Effector memory CD8-positive, alpha-beta T cell (primary cell): ENCODE measurements at places on chromosomes 1 and 21.
A peak's percentile ranks its signal among the peaks of the same experiment; 100 is the strongest.

DNA sequence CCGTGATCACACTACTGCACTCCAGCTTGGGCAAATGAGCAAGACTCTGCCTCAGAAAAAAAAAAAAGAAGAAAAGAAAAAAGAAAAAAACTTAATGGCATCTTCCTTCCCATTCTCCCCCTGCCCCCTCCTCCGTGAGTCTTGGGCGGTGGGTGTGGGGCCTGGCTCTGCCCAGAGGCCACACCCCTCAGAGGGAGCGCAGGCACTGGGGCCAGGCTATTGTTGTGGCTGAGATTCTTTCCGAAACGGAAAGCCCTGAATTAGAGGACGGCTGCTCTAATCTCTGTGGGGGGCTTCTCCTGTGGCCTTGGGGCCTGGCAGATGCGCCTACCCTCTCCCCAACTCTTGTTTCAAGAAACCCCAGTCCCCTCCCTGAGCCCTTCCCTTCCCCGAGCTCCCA, 4.1 kb upstream of the FAM110D start:
- peaks cover 8% of the 10 kb centered on the region for H3K36me3 ChIP-seq
- no peak overlapping the region for H3K4me3 ChIP-seq
- H3K27ac ChIP-seq: no peak overlapping the region
- H3K4me1 ChIP-seq: no peaks in the 10 kb centered on the region
- no peak for DNase-seq

- no peak overlapping the region for H3K4me3 ChIP-seq
- H3K27me3 ChIP-seq: peaks cover 65% of the 10 kb centered on the region
- peaks cover 2% of the 10 kb centered on the region for H3K36me3 ChIP-seq
- H3K4me1 ChIP-seq: peaks cover 5% of the 10 kb centered on the region
These were observed 1.5 kb downstream of the KIRREL1 start for GRCh38 chr1:157994704-157995582.

DNA sequence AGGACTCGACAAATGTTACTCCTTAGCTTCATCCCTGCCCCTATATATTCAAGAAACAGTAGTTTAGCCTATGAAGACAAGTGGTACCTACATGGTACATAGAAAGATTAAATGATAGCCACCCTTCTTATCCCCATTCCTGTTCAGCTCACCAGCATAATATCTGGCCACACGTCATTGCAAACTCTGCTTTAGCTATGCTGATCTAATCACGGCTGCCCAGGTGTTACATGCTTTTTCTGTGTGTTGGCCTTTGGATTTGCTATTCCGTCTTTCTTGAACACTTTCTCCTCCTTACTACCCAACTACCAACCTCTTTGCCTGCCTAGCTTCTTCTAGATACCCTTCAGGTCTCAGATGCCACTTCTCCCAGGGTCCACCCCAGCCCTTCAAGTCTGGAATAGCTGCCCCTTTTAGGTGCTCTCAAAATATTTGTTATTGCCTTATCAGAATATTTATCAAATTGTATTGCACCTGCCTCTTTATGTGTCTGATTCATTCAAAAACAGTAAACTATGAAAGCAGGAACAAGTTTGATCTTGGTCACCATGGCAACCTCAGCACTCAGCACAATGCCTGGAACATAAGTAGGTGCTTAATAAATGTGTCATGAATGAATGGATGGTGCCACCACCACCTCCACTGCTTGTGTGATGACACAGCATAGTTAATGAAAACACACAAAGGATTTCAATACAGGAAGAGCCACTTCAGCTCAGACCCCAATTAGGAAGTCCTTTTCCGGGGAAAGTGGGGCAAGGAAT, 11.4 kb upstream of the DNASE2B start:
- no peaks in the 10 kb centered on the region for H3K4me1 ChIP-seq
- H3K27ac ChIP-seq: no peak overlapping the region
- no peak for DNase-seq
- no peak overlapping the region for H3K4me3 ChIP-seq
- H3K36me3 ChIP-seq: no peaks in the 10 kb centered on the region

GRCh38 chr1:110555807-110556470, 37.0 kb upstream of the KCNA10 start:
- H3K27ac ChIP-seq: no peak overlapping the region
- no peak overlapping the region for H3K4me3 ChIP-seq
- H3K36me3 ChIP-seq: peaks cover 8% of the 10 kb centered on the region
- H3K4me1 ChIP-seq: peaks cover 4% of the 10 kb centered on the region
- peaks cover 52% of the 10 kb centered on the region for H3K27me3 ChIP-seq
- no peak for DNase-seq

DNA sequence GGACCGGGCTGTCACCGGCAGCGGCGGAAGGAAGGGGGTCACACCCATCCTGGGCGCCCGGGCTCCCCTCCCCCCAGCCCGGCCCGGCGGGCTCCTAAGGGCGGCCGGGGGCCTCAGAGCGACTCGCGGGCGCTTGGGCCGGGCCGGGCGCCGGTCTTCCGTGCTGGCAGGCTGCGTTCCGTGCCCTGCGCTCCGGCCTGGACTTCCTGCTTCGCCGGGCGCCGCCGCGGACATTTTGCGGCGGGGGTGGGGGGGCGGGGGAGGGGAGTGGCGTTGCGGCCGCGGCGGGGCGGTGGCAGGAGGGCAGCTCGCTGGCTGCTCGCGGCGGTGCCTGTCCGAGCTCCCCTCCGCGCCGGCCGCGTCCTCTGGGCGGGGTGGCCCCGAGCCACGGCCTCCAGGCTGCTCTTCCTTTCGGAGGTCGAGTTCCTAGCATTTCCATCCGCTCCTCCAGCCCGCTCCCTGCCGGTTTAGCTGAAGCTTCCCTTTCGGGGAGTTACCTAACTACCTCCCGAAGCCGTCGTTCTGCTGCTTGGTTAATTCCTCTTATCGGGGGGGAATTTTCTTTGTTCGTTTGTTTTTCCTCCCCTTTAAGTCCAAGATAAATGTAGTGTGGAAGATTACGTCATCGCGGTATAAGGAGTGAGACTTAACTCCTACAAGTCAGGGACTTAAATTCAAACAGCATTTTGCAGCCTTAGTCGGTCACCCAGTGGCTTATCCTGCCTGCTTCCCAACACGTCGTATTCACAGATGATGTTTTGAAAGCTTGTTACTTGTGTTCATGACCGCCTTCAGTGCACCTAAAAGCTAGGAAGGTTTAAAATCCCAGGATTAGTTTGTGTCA, 730 bp downstream of the CDC42 start:
- peaks cover 36% of the 10 kb centered on the region for H3K4me1 ChIP-seq
- no peaks in the 10 kb centered on the region for H3K27me3 ChIP-seq
- H3K27ac ChIP-seq: peak overlapping the region; percentile 99
- H3K36me3 ChIP-seq: peaks cover 56% of the 10 kb centered on the region
- peak overlapping the region; percentile 93 for H3K4me3 ChIP-seq
- peak; percentile 48 for DNase-seq

DNA sequence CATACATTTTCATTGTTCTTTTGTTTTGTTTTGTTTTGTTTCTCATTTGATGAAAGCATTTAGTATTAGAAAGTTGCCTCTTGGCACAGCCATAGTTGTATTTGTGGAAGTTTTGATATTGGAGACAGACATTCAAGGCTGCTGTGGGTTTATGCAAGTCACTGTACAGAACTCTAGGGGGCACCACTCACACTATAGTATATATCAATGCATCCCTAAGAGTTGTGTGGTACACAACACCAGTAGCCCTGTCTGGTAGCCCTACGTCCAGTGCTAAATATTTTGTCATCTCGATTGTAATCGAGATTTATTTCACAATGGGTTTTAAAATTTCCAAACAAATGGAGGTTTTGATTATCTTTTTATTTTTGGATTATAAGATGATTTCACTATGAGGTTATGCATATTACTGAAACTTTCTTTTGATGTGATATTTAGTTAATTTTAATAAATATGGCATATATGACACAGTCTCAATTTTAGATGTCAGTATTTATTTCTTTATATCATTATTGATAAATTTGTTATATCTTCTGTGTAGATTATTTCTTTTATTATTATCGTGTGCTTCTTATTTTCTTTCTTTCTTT, 112.2 kb downstream of the NR5A2 start:
- no peak overlapping the region for H3K27ac ChIP-seq
- no peaks in the 10 kb centered on the region for H3K27me3 ChIP-seq

GRCh38 chr1:23905461-23906025, 7.6 kb downstream of the CNR2 start:
- peaks cover 46% of the 10 kb centered on the region for H3K4me1 ChIP-seq
- no peak for DNase-seq
- H3K4me3 ChIP-seq: no peak overlapping the region

- DNase-seq: no peak
- peaks cover 11% of the 10 kb centered on the region for H3K27me3 ChIP-seq
- H3K4me1 ChIP-seq: peaks cover 23% of the 10 kb centered on the region
- no peak overlapping the region for H3K27ac ChIP-seq
- no peak overlapping the region for H3K4me3 ChIP-seq
- no peaks in the 10 kb centered on the region for H3K36me3 ChIP-seq
These were observed 3.3 kb downstream of the EPHA2 start for GRCh38 chr1:16152481-16153087.

DNA sequence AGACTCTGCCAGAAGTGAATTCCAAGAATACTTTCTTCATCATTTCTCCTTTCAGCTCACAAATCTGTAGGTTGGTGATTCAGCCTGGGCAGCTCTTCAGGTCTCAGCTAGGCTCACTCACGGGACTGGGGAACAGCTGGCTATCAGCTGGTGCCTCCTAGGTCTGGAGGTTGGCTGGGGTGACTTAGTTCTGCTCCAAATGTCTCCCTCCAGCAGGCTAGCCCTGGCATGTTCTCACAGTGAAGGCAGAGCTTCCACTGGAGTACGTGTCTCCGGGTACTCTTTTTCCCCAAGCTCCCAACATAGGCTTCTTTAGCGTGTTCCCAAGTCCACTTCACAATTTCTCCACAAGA, 12.5 kb upstream of the VAMP4 start:
- H3K36me3 ChIP-seq: no peaks in the 10 kb centered on the region
- no peaks in the 10 kb centered on the region for H3K4me1 ChIP-seq
- H3K4me3 ChIP-seq: no peak overlapping the region
- H3K27me3 ChIP-seq: peaks cover 38% of the 10 kb centered on the region
- no peak for DNase-seq

DNA sequence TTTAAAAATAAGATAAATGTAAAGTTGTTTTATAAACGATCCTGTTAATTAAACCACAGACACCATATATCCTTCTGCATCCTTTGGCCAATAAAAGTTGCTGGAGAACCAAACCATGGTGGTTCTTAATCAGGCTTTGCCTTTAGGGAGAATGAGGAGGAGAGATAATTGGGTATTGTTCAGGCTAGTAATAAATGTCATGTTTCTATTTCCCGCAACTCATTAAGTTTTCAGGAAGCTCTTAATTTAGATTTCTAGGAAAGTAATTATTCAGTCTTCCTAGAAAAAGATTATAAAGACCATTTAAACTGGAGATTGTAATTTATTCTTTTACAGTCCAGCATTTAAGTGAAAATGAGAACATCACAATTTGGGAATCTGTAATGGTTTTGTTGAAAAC, 34.5 kb downstream of the RAB4A start:
- no peak overlapping the region for H3K4me3 ChIP-seq
- peaks cover 54% of the 10 kb centered on the region for H3K36me3 ChIP-seq
- H3K27me3 ChIP-seq: no peaks in the 10 kb centered on the region
- DNase-seq: no peak
- H3K4me1 ChIP-seq: peaks cover 12% of the 10 kb centered on the region

DNA sequence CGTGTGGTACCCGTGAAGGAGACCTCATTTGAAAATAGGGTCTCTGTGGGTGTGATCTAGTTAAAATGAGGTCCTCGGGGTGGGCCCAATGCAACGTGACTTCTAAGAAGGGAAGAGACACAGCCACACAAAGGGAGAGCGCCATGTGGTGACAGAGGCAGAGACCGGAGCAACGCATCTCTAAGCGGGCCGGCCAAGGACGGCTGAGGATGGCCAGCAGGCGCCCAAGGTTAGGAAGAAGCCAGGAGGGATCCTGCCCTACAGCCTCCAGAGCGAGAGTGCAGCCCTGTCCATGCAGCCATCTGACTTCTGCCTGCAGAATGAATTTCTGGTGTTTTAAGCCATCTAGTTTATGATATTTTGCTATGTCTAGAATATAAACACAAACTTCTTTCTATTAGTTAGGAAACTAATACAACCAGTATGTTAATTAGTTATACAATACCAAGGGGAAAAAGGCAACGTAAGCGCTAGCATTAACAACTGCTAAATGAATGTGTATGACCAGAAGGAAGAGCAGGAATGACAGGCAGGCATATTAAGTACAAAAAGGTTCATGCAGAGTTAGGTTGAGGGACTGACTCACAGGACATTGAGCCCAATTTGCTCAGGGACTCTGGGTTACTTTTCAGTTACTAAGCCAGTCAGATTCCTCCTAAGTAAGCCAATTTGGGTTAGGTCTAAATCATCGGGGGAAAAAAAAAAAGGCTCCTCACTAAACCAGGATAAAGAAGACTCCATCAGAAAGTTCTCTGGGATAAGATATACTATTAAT, 4.1 kb downstream of the CEP104 start:
- H3K4me1 ChIP-seq: peaks cover 19% of the 10 kb centered on the region
- no peak overlapping the region for H3K4me3 ChIP-seq
- H3K27me3 ChIP-seq: no peaks in the 10 kb centered on the region
- H3K27ac ChIP-seq: no peak overlapping the region

DNA sequence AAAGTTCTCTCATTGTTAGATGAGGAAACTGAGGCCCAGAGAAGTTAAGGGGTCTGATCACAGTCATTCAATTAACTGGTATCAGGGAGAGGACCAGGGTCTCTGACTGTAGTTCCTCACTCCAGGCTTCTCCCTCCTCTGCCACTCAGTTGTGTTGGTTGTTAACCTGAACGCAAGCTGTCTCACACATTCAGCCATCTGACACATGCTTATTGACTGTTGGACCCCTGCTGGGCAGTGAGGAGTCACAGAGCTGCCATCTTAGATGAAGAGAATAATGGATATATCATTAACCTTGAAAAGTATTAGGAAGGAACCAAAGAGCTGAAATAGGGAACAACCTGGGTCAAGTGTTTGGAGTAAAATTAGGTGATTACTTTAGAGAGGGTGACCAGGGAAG, 194.8 kb downstream of the ZZZ3 start:
- no peaks in the 10 kb centered on the region for H3K27me3 ChIP-seq
- DNase-seq: no peak
- no peak overlapping the region for H3K27ac ChIP-seq
- no peak overlapping the region for H3K4me3 ChIP-seq
- H3K4me1 ChIP-seq: no peaks in the 10 kb centered on the region

- no peak overlapping the region for H3K4me3 ChIP-seq
- H3K27me3 ChIP-seq: no peaks in the 10 kb centered on the region
- no peak for DNase-seq
- H3K4me1 ChIP-seq: no peaks in the 10 kb centered on the region
These were observed 774 bp upstream of the ANGPTL7 start for GRCh38 chr1:11188381-11188780.

GRCh38 chr1:60255565-60255964, 182.0 kb upstream of the C1orf87 start:
- no peaks in the 10 kb centered on the region for H3K36me3 ChIP-seq
- DNase-seq: no peak
- H3K4me3 ChIP-seq: no peak overlapping the region
- no peaks in the 10 kb centered on the region for H3K4me1 ChIP-seq
- no peak overlapping the region for H3K27ac ChIP-seq
